Astrocyte of the spinal cord (primary cell): ENCODE measurements at places on chromosomes 2 and 18.
A peak's percentile ranks its signal among the peaks of the same experiment; 100 is the strongest.

- DNase-seq, result peak; percentile 12
Measured at GRCh38 chr18:939166-939565, 34.5 kb downstream of the ADCYAP1 start.

DNA sequence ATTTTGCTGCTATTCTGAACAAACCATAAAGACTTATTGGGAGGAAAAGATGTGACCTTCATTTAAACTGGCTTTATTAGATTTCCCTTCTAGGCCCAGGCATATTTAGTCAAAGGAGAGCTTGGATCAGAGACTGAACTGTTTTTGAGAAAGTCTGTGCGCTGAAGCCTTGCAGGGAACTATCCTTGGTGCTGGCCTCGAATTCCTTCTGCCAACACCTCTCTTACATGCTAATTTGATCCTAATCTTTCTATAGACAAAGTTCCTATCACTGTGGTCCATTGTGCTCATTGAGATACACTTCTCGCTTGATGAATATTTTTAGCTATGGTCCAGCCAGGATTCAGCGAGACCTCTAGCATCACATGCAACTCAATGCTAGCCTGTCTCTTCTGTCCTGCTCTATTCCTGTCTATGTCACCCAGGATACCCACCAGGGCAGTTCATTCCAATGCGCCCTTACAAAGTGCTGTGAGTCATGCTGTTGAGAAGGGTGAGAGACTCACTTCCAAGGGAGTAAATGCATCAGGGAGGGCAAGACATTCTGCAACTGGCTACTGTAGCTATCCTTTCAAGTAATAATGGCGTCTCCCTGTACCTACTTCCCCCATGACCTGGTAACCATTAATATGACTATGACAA is 356.7 kb upstream of the LYPD1 start:
- peak; percentile 18 for DNase-seq

DNA sequence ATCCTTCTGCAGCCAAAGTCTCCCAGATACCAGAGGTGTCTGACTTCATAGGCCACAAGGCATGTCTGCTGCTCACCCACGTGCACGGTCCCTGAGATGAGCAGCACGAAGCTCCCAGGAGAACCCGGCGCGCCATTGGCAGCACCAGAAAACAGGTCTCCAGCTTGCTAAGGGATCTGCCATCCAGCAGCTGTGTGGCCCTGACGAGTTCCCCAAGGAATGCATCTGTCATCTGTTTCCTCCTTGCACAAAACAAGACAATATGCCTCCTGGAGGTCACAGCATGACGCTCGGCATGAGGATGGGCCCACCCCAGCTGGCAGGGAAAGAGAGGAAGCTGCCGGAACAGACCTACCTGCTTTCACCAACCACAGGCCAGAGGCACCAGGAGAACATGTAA is 29.2 kb downstream of the HS6ST1 start:
- DNase-seq, result no peak

GRCh38 chr18:23188068-23188760 is 52.9 kb downstream of the CABLES1 start:
- DNase-seq, result no peak

DNA sequence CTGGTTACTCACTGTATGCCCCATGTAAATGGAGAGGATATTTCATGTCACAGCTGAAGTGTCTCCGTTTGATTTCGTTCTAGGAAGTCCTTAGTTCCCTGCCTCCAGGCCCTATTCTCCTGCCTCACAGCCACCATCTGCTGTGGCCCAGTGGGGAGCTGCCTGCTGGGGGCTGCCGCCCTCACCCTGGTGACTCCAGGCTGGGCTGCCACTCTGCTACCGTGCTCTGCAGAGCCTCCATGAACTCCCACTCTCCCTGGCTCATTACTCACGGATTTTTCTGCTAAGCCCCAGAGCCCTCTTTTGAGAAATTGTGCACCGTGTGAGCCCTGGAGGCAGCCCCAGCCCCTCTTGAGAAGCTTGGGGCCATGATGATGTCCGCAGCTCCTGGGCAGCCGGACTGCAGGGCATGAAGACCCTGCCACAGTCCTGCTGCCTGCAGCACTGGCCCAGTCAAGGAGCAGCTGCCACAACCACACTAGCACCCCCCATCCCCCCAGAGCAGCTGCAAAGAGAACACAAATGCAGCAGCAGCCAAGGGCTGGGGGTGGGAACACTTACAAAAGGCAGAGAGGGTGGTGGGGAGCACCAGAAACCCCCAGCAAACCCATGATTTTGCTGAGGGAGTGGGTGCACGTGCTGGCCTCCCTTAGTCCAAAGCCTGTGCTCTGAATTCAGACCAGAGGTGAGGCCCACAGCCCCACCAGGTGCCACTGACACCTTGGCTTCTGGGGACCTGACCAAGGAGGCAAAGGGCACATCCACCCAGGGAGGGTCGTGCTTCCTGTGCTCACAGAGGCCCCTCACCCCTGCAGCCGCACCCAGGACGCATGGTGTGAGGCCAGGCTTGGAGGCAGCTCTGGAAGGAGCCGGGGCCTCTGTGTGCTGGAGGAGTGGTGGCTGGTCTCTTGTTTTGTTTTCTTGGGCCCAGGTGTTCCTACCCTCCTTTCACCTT is 270.2 kb upstream of the RAB6C start:
- no peak for DNase-seq

GRCh38 chr2:100653449-100654035 is 90.7 kb downstream of the PDCL3 start:
- no peak for DNase-seq

- DNase-seq, result no peak
Measured at GRCh38 chr2:121039679-121040078, 245.3 kb downstream of the TFCP2L1 start.

GRCh38 chr2:218262237-218262600 is 1.4 kb downstream of the GPBAR1 start:
- no peak for DNase-seq

DNA sequence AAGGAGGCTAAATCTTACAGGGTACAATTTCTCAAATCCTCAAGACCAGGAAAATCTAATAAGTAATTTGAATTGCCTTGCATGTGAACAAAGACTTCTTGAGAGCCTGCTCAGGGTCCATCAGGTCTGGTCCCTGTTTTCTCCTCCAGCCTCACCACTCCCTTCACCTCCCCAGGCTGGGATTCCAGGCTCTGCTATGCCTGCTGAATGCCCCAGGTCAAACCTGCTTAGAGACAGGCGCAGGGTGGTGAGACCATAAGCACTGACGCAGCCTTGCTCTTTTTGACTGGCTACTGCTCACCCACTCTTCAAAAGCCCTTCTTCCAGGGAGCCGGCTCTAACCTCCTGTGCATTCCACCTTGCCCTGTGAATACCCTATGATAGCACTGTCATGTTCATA is 356.4 kb upstream of the ACVR2A start:
- no peak for DNase-seq

DNA sequence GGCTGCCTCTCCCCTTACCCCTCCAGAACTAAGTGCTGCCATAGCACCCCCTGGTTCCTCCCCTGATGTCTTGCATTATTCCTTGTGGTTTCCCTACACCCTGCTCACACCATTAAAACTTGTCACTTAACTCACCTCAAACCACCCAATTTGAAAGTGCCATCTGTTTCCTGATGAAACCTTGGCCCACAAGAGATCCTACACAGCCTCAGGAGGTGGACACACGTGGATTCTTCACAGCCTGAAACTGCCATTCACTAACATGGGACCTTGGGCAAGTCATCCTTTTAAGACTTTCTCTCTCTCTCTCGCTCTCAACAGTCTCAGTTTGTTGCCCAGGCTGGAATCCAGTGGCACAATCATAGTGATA is 27.5 kb upstream of the FAM124B start:
- DNase-seq, result no peak

DNA sequence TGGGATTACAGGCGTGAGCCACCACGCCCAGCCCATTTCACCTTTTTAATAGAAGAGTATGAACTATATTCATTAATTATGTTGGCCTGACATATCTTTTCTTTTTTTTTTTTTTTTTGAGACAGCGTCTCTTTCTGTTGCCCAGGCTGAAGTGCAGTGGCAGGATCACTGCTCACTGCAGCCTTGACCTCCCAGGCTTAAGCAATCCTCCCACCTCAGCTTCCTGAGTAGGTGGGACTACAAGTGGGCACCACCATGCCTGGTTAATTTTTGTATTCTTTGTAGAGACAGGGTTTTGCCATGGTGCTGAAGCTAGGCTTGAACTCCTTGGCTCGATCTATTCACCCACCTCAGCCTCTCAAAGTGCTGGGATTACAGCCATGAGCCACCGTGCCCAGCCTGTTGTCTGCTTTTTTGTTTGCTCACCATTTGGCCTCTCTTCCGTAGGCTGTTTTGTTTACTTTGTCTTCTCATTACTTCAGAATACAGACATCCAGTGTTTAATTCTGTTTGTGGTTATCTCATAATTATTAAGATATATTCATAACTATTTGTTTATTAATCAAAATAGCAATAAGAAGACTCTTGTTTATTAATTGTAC is 16.3 kb upstream of the CDH2 start:
- no peak for DNase-seq

DNA sequence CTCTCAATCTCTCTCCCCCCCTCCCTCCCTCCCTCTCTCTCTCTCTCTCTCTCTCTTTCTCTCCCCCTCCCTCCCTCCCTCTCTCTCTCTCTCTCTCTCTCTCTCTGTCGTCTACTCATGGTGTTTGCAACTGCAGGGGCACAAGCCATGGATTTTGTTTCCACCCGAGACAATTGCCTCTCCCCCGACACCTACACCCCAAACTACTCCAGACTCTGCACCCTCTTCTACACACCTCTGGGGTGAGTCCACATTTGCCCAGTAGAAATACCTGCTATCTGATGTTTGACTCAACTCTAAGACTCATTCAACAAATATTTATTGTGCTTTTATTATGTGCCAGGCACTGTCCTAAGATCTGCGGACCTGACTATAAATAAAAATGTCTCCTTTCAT is 93.7 kb downstream of the TMEM17 start:
- DNase-seq, result peak; percentile 27

DNA sequence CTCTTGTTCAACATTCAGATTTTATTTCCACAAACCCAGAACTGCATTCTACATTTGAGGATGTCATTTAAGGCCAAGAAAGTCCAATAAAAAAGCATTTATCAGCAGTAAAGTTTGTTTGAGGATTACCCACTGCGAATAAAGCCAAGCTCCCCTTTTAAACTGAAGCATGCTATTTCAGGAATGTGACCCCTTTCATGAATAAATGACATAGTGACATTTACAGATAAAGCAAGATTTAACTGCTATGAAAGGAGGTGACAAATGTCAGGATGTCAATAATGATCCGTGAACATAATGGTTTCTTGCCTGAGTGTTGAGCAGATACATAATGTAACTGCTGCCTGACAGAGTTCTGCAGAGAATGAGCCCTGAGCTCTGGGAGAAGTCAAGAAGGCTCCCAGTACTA is 146.3 kb downstream of the TDRD15 start:
- DNase-seq, result no peak

DNA sequence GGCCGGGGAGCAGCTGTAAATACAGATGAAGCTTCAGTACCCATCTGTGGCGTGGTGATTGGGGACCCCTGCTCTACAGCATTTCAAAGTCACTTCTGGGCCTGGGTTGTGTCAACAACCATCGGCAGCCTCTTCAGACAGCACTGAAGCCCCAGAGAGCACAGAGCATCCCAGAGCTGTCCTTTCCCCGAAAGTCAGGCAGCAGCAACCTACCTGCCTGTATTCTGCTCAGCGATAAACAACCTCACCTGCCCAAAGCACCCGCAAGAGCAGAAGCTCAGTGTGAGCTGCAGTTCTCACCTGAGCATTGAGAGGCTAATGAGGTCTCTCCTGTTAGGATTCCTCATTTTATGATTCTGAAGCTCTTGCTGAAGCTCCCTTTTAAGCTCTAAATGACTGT is 19.3 kb downstream of the TRABD2A start:
- no peak for DNase-seq

GRCh38 chr2:168699844-168700417 is 102.5 kb upstream of the NOSTRIN start:
- peak; percentile 80 for DNase-seq

GRCh38 chr2:144711630-144712549 is 192.0 kb upstream of the ZEB2 start:
- no peak for DNase-seq

DNA sequence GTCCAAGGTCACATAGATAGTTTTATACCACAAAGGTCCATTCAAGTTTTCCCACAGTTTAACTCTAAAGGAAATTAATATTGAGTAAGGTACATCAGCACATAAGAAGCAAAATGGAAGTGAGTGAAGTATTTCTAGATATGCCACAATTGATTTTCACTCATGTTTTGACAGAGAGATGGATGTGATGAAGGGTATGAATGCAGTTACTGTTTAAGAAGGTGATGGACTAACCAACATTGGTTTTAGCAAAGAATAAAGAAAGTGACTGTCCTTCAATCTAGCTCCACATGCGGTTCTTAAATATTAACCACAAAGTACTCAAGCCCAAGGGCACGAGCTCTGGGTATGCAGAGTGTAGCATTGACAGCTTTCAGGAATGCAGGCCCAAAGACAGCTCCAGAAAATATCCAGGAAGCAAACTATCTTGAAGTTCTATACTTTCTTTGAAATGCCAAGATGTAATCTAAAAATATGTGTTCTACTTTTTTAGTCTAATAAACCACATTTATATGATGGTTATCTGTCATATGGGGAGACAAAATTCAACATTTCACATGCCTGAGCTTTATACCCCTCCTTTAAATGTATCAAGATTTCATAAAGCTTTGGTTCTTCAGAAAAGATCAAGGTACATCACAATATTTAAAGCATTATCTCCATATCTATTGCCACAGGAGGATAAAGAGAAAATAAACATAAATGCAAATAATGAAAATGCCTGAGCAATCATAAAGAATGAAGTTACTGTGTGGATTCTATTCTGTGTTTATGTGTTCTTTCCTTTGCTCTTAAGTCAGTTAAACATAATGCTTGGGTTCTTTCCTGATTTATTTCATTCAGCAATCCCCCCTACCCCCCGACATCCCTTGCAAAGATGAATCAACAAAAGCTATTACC is 6.7 kb upstream of the SCN1A start:
- no peak for DNase-seq

DNA sequence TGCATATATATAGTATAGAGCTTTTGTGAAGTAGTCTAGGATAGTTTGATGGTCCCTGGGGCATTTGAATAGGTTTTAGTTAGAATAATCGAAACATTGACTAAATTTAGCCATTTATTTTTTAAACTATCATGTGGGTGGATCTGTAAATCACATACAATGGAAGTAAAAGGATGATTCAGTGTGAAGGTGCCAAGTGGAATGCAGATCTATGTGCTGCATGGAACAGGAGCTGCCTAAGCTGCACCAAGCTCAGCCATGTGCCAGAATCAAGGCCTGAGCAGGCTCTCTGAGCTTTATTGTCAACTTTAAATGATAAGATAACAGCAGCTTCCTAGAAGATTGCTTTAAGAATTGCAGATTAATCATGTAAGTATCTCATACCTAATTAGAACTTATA is 1996.2 kb upstream of the PIK3C3 start:
- no peak for DNase-seq

GRCh38 chr2:235432741-235433520 is 60.9 kb upstream of the AGAP1 start:
- DNase-seq, result no peak

- no peak for DNase-seq
Measured at GRCh38 chr2:73281244-73281643, 3.0 kb downstream of the FBXO41 start.

GRCh38 chr2:77479895-77480294 is 42.3 kb downstream of the LRRTM4 start:
- DNase-seq, result peak; percentile 43

- DNase-seq, result peak; percentile 54
Measured at GRCh38 chr2:48551548-48551947, 21.6 kb downstream of the STON1 start.
